ENCODE measurements at places on chromosomes 16 and 17.

- no peak for DNase-seq
Observed at GRCh38 chr17:6492892-6493674, 48.8 kb downstream of the PIMREG start.

DNA sequence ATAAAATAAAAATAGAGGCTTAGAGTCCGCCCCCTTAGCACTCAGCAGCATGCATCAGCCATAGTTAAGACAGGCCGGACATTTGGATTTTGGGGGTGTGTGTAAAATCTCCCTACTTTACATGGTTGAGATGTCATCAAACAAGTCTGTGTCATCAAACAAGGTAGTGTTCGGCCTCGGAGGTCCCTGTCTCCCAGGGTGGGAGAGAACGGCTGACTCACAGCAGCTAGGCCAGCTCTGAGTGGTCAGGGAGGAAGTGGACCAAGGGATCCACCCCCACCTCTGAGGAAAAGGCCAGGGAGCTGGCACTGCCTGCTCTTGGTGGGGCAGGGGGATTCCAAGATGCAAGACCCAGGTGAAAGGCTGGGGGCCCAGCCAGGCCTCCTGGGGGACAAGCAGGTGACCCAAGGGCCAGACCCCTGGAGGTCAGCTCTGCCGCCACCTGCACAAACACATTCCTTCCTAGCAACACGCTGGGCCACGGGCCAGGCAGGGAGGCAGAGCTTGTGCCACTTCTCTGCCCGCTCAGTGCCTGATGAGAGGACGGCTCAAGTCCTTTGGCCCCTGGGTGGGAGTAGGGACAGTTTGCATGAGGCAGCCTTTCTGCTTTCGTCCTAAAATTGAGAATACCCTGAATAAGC is 28.5 kb downstream of the KIFC3 start:
- DNase-seq, result no peak

GRCh38 chr17:55652825-55653224 is 69.8 kb downstream of the TMEM100 start:
- DNase-seq, result no peak

DNA sequence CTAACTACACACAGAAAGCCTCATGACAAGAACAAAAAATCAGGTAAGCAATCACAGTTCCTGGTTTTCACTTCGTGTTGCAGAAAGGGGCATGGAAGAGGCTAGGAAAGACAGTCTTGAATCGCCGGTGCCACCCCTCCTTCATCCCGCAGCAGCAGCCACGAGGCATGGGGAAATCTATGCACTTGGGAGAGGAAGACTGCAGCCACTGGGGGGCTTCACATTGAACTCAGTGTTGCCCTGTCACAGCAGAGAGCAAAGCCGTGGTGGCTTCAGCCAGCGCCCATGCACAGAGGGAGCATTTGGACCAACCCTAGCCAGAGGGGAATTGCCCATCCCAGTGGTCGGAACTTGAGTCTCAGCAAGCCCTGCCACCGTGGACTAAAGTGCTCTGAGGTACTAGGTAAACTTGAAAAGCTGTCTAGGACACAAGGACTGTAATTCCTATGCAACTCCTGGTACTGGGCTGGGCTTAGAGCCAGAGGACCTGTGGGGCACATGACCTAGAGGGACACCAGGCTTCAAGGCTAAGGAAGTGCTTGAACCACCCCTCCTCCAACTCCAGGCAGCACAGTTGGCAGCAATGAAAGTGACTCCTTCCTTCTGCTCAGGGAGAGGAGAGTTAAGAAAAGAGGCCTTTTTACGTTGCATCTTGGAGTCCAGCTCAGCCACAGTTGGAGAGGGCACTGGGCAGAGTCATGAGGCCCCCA is 35.2 kb upstream of the ATP2C2 start:
- DNase-seq, result no peak

- peak; percentile 18 for DNase-seq
Observed at GRCh38 chr17:32319548-32319905, 22.4 kb downstream of the C17orf75 start.

GRCh38 chr16:27127308-27127707 is 60.6 kb downstream of the C16orf82 start:
- no peak for DNase-seq

GRCh38 chr17:68878226-68878885 is 76.8 kb downstream of the ABCA8 start:
- no peak for DNase-seq

DNA sequence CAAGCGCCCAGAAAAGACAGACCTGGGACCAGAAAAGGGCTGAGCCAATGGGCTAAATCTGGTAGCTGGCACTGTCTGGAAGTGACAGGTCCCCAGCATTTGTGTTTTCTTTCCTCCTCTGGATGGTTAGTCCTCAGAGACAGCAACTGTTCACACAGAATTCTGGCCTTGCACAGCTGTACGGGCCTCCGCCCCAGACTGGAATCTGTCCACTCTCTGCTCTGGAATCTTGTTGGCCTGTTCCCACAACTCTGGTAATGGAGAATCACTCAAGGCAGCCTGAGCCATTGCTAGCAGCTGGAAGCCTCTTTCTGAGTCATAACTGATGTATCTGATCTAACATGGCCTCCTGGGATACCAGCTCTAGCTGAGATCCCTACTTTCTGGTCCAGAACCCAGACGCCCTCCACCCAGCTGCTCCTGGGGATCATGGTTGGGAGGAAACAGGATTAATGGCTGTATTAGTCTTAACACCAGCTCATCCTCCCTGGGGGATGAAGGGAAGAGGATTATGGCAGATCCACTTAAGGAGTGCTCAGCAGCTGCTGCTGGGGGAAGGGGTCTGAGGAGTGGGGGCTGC is 9.1 kb downstream of the ZNF668 start:
- DNase-seq, result no peak

DNA sequence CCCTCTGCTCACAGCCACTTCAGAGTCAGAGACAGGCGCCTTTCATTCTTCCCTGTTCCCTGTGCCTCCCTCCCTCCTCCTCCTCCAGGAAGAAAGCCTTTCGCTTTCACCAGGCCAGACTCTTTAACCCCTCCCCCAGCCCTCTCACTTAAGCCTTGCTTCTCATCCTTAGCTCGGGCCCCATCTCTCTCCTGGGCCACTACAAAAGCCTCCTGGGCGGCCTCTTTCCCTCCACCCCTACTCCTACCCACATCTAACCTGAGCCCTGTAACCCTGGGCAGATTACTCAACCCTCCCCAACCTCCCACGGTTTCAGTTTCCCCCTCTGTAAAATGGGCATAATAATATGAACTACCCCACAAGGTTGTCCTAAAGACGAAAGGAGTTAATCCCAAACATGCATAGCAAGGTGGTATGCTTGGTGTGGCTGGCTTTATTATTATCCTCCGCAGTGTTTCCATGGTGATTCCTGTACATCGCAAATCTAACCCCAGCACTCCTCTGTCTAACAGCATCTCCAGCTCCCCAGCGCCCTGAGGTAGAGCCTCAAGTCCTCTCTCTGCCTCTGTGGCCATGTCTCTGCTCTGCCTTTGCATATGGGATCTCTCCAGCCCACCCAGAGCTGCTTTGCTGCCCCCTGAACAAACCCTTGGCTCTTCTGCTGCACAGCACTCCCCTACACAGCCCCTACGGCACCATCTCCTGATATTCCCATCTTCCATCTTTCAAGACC is 17.7 kb downstream of the PIMREG start:
- no peak for DNase-seq

GRCh38 chr16:86993426-86994110 is 323.6 kb downstream of the C16orf95 start:
- DNase-seq, result no peak

- DNase-seq, result no peak
Observed at GRCh38 chr17:49631496-49631895, 46.4 kb downstream of the SPOP start.

GRCh38 chr16:73768786-73769203 is 527.8 kb upstream of the PSMD7 start:
- DNase-seq, result no peak

DNA sequence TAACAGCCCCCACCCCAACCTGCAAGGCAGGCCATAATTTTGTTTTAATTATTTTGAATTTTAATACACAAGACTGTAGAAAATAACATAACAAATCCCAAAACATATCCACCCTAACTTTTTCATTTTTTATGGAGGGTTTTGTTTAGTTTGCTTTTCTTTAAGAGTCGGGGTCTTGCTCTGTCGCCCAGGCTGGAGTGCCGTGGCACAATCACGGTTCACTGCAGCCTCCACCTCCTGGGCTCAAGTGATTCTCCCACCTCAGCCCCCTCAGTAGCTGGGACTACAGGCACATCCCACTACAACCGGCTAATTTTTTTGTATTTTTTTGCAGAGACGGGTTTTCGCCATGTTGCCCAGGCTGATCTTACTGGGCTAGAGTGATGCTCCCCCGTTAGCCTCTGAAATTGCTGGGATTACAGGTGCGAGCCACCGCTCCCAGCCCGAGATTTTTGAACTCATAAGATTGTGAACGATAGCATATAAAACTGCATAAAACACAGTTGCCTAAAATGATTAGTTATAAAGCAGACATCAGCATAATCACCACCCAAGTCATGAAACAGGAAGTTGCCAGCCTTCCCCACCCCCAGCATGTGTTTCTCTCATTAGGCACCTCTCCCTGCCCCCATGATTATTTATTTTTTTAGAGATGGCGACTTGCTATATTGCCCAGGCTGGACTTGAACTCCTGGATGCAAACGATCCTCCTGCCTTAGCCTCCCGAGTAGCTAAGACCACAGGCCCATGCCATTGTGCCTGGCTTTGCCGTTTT is 13.6 kb upstream of the DOC2B start:
- no peak for DNase-seq

DNA sequence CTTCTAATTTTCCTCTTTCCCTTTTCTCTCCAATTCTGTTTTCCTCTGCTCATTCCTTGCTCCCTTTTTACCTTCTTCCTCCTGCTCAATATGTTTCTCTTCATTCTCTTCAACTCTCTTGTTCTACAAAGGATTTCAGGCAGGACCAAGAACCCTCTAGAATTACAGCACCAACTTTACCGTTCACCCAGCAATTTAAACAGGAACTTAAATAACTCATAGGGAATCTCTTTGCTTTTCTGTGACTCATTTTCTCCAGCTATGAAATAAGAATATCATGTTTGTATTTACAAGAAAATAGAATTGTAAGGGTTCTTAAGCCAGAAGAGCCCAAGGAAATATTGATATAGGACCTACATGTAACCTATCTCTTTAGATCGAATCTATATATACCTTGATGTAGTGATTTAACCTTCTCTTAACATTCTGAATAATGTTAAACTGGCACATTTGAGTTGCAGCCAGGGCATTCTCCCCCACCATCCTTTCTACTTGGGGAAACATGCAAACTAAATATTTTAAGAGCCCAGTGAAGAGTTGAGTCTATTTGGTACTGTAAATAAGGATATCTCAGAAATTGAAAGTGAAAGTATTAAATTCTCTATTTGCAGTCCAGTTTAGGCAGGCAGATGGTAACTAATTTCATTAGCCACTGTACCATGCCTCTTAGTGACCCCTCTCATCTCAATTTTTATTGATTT is 137.0 kb downstream of the ANKFN1 start:
- no peak for DNase-seq

GRCh38 chr16:86074651-86075487 is 175.9 kb downstream of the IRF8 start:
- DNase-seq, result no peak

DNA sequence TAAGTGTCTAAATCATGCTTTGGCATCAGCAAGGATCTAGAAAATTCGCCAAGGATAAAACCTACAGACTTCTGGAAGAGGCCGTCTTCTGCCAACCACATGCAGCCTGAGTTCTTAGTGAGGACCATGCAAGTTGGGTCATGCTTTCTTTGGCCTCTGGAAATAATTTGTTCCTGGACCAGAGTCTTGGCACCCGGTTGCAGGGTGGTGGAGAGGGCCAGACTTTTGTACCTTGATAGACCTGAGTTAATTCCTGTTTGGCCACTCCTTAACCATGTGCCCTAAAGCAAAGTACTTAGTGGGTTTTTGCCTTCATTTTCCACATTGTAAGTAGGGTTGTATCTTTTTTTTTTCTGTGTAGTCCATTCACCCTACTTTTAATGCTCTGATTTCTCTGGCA is 283.4 kb upstream of the IRX5 start:
- DNase-seq, result no peak

DNA sequence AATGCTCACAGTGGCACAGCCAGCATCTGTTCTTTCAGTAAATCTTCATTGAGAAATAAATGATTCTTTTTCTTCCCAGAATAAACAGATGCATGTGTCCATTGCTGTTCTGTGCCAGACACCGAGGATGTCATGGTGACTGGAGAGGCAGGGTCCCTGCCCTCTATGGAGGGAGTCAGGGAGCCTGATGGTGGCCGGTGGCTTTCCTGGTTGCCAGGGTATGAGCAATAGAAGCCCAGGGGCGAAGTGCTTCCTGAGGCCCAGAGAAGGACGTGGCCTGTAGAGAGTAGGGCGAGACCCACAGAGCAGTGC is 29.9 kb upstream of the NUDT16L1 start:
- DNase-seq, result no peak

DNA sequence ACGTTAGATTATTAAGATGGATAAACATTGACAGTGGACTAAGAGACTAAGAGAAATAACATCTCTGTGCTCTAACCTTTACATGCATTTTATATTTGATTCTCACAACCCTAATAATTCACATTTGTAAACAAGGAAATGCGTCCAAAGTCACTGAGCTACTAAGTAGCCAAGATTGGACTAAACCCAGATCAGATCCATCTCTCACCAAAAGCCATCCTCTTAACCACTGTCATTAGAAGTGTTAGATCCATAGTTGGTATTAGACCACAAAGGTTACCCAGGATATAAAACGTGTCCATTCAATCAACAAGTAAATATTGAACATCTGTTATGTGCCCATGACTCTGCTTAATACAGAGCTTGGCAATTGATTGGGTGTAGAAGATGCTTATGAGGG is 5.2 kb downstream of the HSD17B2 start:
- no peak for DNase-seq

DNA sequence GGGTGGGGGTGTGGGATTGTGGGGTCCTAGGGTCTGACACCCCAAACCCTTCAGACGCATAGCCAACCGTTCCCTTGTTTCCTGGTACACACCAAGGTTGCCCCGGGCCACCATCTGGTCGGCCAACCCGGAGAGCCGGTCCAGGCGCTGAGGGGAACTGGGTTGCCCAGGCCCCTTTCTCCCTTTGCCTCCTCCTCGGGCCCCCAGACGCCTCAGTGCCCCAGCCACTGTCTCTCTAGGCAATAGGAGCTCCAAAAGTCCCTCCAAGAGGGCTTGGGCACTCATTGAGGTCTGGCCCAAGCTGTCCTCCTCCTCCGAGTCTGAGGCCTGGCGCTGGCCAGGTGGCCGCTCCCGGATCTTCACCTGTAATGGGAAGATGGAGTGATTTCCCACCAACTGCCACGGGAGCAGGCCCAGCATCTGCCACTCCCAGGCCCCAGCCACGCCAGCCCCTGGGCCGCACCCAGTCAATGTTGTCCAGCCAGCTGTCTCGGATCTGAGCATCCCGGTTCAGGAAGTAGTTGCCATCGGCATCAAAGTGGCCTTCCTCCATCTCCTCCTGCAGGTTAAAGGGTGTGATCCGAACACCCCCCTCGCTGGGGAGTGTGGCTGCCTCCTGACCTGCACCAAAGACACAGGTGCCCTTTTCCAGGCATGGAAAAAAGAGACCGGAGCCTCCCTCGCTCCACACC is 1.5 kb downstream of the CD2BP2 start:
- no peak for DNase-seq

- no peak for DNase-seq
Observed at GRCh38 chr16:56684256-56684925, 2.1 kb downstream of the MT1X start.

All from DMS79 (cell line).